ENCODE measurements at places on chromosomes 7 and 10.
A peak's percentile ranks its signal among the peaks of the same experiment; 100 is the strongest.

GRCh38 chr7:141654551-141654950 is 47.4 kb downstream of the DENND11 start:
- DNase-seq, result peak; percentile 52

DNA sequence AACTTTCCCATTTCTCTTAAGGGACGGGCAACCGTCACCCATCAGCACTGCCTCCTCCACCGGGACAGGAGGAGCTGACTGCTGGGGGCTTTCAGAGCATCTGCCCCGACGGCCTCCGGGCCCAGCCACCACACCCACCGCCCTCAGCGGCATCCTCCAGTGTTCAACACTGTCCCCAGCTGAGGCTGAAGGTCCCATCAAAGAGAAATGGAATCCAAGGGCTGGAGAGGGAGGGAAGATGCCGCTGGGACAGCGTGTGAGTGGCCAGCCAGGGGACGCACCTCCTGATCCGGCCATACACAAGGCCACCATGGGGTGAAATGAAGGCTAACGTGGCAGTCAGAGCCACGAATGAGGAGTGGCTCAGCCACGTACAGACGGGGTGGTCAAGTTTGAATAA is 153.6 kb upstream of the PPP2R2D start:
- no peak for DNase-seq

DNA sequence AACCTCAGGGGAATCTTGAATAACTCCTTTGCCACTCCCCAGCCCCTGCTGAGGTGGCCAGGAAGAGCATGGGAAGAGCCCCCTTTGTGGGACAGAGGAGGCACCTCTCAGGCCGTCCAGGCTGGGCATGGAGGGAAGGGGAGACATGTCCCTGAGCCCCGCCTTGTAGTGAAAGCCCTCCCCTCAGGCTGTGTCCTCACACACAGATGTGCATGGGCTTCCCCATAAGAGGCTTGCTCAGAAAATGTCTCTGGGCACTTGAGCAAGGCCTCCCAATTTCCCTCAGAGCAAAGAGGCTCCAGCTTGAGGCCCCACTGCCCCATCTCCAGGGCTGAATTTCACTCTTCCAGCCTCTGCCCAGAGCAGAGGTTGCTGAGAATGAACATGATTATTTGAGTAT is 3.8 kb downstream of the TMEM72 start:
- DNase-seq, result no peak

DNA sequence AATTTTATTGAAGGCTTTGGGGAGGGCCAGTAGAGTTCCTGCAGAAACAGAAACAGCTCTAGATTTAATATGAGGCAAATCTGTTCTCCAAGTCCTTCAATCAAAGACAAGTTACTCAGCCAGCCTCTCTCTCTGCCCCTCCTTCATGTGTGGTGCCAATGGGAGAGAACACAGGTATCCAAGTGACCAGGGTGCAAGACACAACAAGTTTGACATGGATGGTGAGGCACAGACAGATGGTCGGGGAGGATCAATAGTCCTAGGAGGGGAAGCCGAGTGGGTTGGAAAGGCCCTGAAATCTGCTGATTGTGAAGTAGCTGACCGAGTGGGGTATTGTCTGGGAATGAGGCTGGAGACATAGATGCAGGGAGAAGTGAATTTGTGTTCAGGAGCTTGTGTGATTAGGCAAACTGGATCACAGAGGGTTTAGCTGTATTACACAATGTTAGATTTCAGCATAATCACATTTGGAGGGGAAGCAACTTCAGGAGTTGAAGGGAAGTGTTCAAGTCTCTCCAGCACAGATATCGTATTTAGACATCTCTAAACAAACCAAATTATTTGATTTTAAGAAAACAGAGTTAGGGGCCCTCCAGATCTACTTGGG is 1.5 kb downstream of the GIMAP1 start:
- no peak for DNase-seq

- peak; percentile 78 for DNase-seq
Observed at GRCh38 chr7:99380032-99380822, 5.7 kb downstream of the ARPC1B start.

- DNase-seq, result no peak
Observed at GRCh38 chr7:38122501-38122900, 55.5 kb upstream of the STARD3NL start.

- DNase-seq, result no peak
Observed at GRCh38 chr7:47337531-47337930, 244.4 kb downstream of the TNS3 start.

GRCh38 chr7:123643495-123644441 is 11.9 kb upstream of the LMOD2 start:
- DNase-seq, result no peak
